T-helper 1 cell (primary cell): ENCODE measurements at places on chromosomes 4 and X.
A peak's percentile ranks its signal among the peaks of the same experiment; 100 is the strongest.

DNA sequence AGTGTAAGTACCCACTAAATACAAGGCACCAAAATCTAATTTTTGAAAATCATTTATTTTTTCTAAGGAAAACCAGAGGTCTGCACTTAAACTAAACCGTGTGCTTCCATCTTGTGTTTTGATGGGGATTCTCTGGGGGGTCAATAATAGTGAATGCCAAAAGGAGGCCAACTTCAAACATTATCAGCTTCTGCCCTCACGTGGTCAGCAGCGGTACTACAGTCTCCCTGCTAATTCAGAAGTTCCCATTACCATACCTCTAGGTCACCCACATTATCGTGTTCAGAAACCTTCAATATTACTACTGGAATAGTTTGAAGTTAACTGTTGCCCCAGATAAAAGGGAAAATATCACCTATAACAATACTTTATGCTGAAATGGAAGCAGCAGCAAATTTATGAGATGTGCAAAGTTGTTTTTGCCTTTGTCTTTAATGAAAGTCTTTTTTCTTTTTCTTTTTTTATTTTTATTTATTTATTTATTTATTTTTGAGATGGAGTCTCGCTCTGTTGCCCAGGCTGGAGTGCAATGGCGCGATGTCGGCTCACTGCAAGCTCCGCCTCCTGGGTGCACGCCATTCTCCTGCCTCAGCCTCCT, 17.3 kb downstream of the CTPS2 start:
- peak; percentile 34 for DNase-seq

DNA sequence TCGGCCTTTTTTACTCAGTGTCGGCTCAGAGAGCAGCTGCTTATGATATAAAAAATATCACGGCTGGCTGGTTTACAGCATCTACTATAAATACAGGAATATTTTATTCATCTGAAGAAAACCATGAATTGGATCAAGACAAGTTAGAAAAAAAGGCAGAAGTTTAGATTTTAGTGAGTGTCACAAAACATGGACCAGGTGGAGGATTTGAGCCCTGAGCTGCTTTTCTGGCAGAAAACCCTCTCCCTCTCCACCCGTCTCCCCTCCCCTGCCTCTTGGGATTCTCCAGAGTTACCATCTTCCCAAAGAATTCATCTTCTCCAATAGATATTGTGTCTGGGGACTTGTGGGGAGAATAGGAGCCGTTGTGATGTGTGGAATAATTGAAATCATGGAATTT, 142.8 kb upstream of the RAI2 start:
- no peak for DNase-seq

DNA sequence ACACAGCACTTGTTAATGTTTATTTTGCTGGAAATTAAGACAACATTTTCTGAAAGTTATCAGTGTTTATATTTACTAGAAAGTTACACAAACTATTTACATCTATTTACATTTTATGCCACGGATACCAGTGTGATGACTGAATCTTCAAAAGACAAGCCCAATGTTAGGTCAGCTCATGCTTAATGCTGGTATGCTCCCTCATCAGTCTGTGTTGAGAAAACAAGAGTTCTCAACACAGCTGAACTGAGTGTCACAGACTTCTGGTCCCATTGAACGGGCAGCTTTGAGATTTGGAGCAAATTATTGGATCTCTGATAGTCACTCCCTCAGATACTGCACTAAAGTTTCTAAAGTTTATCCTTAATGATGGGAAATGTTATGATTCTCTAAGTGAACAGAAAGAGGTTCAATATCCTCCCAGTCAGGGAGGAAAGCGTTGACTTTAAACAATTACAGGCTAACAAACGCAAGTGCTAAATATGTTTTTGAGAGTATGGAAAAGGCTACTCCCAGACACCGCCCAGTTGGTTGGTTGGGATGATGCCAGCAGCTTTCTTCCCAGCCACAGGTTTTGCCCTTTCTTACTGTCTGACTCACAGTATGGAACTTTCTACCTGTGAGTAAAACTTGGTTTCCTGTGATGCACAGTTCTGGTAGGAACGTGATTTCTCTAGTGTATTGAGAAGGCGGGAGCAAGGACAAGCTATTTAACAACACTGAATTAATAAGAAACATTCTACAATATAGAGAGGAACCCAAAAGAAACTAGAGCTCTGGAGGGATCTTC, 1293.6 kb upstream of the TENM3 start:
- DNase-seq: no peak

DNA sequence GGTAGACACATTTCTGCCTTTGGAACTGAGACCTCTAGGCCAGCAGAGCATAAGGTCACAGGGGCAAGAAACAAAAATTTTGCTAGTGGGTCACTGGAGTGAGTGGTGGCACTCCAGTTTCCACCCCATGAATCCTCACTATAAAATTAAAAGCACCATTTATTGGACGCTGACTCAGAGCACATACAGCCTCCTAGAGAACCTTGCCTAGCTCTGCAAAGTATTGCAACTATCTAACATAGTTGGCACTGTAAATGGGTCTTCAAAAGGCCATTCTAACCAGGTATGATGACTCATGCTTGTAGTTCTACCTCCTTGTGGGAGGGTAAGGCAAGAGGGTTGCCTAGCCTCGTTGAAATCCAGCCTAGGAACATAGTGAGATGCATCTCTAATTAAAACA, 25.1 kb downstream of the RRAGB start:
- DNase-seq: no peak

DNA sequence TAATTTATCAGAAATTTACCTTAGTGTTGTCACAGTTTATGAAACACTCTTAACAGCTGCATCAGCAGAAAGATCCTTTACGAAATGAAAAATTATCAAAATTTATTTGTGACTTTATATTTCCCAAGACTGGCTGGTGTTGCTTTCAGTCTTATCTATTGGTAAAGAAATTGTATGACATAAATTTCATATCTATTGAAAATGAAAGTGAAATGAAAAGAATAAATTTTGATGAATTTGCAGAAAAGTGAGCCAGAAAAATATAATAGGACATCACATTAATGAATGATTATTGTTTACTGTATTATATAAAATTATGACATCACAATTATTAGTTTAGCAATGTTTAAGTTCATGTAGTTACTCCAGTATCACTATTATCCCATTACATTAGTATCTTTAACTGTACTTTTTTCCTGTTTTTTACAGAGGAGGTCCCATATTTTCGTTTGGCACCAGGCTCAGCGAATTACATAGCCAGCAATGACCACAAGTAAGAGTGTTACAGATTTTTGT, 13.2 kb upstream of the TMEM165 start:
- no peak for DNase-seq

DNA sequence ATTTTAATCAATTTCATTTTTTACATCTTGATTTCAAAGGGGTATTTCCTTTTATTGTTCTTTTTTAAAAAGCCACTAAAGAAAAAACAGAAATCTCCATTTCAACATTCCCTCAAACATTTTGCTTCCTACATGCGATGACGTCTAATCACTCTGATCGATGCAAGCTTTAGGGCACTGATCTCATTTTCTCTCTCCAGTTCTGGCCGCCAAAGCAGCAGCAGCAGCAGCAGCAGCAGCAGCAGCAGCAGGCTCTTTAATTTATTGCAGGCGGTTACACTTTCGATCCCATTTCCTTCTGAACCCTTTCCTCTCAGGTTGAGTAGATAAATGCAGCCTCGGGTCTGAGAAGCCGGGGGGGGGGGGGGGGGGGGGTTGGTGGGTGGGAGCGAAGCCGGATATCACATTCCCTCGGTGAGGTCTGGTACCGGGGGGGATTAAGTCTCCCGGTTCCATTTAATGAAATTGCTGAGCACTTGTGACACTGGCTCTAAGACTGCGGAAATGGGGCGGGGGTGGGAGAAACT, 3.4 kb upstream of the PCDH7 start:
- no peak for DNase-seq

- DNase-seq: no peak
Measured at GRCh38 chrX:72545990-72546389, 26.7 kb downstream of the HDAC8 start.

DNA sequence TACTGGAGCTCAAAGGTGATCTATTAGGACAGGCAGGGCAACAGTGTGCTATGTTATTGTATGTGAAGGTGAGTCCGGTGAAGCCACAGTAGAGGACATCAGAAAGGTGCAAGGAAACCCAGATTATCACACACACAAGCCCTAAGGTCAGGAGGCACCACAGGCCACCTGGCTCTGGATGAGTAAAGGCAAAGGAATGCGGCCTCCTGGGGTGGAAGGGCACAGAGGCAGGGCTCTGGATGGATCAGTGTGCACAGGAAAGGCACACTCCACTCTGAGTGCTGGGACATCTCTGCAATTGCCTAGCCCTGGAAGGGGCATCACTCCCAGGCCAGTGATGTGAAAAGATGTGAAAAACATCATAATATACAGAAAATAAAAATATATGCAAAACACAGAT, 683.5 kb downstream of the TRIML1 start:
- DNase-seq: no peak

DNA sequence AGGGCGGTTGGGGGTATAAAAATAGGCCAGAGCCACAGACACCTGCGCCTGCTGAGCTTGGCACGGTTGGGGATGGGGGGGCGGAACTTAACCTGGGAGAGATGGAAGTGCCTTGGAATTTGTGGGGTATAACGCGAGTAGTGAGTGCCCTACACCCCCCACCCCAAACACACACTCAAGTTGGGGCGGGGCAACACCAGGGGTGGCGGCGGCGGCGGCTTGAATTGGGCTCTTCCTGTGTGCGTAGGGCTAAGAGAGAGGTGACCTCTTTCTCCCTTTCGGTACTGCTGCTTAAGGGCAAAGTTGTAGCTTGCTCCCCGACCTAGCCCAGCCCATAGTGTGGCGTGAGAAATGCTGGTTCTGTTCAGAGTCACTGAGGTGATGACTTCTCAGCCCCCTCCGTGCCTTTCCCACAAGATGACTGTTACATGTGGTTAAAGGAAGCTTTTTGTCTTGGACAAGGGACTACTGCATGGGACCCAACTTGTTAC, 839 bp downstream of the STK26 start:
- DNase-seq: peak; percentile 25

DNA sequence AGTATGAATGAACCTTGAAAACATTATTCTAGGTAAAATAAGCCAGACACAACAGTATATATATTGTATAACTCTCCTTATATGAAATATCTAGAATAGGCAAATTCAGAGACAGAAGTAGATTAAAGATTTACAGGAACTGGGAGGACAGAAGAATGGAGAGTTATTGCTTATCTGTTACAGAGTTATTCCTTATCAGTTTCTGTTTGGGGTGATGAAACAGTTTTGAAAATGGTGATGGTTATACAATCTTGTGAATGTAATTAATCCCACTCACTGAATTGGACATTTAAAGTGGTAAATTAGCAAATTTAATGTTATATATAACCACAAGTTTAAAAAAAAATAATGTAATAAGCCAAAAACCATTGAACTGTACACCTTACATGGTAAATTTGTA, 14.5 kb upstream of the EXOC1 start:
- no peak for DNase-seq

GRCh38 chrX:102835504-102836146, 101.4 kb upstream of the RAB40AL start:
- DNase-seq: peak; percentile 2

DNA sequence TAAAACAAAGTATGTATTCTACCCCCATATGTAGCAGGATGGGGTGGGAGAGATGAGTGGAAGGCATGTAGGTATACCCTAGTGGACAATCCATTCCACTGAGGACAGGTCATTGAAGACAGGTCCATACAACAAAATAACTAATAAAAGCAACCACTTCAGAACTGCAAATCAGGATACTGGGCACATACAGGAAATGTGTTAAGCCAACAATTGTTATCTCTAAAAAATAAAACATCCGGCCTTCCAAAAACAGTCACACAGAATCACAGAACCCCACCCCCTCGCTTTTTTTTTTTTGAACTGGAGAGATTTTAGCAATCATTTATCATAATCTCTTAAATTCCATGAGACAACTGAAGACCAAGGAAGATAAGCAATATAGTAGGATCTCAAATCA, 112.9 kb downstream of the FRYL start:
- DNase-seq: no peak

DNA sequence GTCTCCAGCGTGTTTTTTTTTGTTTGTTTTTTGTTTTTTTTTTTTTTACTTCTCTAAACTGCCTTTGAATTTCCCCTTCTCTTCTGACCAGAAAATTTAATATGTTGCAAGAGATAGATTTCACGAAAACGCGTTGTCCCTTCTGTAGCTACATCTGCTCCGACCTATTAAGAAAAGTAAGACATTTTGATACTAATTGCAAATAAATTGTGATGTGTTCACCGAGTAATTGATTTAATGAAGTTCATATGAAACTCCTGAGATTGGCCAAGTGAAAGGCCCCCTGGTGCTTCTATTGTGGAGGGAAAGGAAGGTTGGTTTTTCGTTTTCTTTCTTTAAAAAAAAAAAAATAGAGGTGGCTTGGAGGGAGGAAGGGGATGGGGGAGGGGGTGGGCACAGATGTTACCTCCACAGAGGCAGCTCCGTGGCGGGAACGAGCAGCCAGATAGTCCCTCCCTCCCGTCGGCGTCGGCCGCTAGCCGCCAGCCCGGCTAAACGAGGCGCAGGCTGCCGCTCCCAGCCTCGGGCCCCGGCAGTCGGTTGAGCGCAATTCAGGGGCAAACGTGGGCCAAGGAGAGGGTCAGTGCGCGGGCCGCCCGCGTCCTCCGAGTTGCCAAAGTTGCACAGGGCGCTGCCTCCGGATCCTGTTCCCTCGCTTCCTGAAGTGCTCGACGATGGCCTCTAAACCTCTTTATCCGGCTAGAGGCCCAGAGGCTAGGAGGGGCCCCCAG, 139.1 kb upstream of the ZIC3 start:
- no peak for DNase-seq

- DNase-seq: no peak
Measured at GRCh38 chr4:107999932-108000539, 10.3 kb downstream of the HADH start.

- no peak for DNase-seq
Measured at GRCh38 chr4:1522606-1523005, 116.4 kb upstream of the NKX1-1 start.

DNA sequence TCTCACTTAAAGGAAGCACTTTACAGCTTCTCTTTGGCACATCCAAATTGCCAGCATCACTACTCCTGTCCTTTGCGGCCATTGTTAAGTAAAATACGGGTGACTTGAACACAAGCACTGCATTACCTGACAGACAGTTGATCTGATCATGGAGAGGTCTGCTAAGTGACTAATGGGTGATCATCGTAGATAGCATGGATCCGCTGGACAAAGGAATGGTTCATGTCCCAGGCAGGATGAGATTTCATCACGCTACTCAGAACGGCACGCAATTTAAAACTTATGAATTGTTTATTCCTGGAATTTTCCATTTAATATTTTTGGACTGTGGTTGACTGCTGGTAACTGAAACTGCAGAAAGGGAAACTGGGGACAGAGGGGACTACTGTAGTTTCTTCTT, 94.1 kb downstream of the NEUROG2 start:
- no peak for DNase-seq

GRCh38 chr4:144750348-144750747, 104.4 kb downstream of the HHIP start:
- DNase-seq: no peak

DNA sequence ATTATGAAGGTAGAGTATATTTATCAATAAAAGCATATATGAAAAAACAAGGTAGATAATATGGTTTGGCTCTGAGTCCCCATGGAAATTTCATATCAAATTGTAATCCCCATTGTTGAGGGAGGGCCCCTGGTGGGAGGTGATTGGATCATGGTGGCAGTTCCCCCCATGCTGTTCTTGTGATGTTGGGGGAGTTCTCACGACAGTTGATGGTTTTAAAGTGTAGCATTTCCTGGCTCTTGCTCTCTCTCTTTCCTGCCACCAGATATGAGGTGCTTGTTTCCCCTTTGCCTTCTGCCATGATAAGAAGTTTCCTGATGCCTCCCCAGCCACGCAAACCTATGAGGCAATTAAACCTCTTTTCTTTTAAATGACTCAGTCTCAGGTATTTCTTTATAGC, 260.4 kb downstream of the PPARGC1A start:
- DNase-seq: no peak

GRCh38 chr4:184313702-184314659, 96.3 kb upstream of the ENPP6 start:
- no peak for DNase-seq
